ENCODE measurements at places on chromosomes 2 and 18. TPM values are rescaled to one million over a fixed set of nuclear protein-coding genes. Genes with fewer than 3 reads are reported as not detected.

SH3BP4 gene
- total RNA-seq: 7.6 TPM

HOXD13 gene
- not detected for total RNA-seq

DNA sequence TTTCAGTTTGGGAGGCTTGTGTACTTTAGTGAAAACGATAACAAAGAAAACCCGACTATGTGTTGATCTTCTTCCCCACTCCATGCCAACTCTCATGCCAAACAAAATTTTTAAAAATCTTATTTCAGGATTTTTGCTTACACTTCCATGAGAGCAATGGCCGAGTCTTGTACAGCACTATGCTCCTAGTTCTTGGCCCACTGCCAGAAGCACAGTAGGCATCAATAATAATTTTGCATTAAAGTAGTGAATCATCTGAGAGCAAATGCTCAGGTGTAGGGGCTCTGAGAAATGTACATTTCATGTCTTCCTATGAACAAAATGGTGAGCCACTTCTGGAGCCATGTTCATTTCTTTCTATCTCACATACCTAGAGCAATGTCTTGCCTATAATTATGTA lies 62.2 kb downstream of the MAP3K19 start:
- no peak for DNase-seq

- DNase-seq: no peak
Measured at GRCh38 chr2:224837558-224837957, 121.4 kb upstream of the CCDC195 start.

DNA sequence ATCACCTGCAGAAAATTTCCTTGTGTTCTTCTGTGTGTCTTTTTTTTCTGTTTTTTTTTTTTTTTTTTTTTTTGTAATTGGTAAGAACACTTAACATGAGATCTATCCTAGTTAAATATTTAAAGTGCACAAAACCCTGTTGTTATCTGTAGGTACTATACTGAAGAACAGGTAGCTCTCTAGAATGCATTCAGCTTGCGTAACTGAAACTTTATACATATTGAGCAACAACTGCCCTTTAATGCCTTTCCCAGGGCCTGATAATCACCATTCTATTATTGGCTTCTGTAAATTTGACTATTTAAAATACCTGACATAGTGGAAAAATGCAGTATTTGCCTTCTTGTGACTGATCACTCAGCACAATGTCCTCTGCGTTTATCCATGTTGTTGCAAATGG lies 701.8 kb downstream of the SUCLG1 start:
- no peak for DNase-seq

DYNAP gene
- total RNA-seq: not detected

- DNase-seq: no peak
Measured at GRCh38 chr2:109508556-109508955, 105.2 kb downstream of the SEPTIN10 start.

GRCh38 chr18:55343396-55344073 lies 244.5 kb downstream of the TCF4 start:
- no peak for DNase-seq

DNA sequence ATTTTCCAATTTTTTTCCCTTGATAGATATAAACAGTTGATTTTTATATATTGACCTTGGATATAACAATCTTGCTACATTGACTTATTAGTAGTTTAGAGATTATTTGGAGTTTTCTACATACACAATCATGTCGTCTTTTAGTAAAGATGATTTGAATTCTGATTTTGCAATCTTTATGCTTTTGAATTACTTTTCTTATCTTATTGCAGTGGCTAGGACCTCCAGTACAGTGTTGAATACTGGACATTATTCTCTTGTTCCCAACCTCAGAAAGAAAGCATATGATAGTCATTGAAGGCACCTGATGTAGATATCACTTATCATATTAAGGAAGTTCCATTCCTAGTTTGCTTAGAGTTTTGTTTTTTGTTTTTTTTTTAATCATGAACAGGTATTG lies 90.2 kb downstream of the RAB3GAP1 start:
- no peak for DNase-seq

CRYGD gene
- total RNA-seq: not detected

GRCh38 chr2:85213404-85213803 lies 80.2 kb downstream of the TCF7L1 start:
- DNase-seq: no peak

INO80C gene
- 21.1 TPM for total RNA-seq

GRCh38 chr2:31008561-31009114 lies 129.6 kb downstream of the GALNT14 start:
- DNase-seq: no peak

DNA sequence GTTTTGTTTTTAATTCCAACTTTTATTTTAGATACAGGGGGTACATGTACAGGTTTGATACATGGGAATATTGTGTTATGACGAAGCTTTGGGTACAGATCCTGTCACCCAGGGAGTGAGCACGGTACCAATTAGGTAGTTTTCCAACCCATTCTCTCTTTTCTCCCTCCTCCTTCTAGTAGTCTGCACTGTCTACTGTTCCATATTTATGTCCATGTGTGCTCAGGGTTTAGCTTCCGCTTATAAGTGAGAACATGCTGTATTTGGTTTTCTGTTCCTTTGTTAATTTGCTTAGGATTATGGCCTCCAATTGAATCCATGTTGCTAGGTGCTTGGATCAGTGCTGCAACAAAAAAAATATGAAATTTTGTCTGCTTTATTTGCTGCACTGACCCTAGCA lies 659.3 kb upstream of the TMEFF2 start:
- no peak for DNase-seq

SPATA3 gene
- total RNA-seq: not detected

GRCh38 chr2:96409081-96409819 lies 73.7 kb downstream of the NCAPH start:
- DNase-seq: no peak

DNA sequence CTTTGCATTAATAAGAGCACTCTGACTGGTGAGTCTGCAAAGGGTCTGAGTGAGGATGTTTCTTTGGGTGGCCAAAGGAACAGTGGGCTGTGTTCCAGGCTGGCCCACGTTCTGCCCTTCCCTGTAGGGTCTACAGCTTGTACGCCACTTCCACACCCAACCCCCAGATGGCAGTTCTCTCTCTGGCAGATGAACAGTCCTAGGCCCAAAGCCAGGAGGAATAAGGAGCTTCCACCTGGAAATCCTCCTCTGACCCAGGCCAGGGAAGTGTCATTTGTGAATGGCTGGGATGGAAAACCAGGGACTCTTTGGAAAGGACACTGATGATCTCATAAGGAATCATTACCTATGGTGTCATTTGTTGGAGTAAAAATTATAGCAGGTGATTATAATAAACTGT lies 6.6 kb downstream of the OTOF start:
- DNase-seq: no peak

DNA sequence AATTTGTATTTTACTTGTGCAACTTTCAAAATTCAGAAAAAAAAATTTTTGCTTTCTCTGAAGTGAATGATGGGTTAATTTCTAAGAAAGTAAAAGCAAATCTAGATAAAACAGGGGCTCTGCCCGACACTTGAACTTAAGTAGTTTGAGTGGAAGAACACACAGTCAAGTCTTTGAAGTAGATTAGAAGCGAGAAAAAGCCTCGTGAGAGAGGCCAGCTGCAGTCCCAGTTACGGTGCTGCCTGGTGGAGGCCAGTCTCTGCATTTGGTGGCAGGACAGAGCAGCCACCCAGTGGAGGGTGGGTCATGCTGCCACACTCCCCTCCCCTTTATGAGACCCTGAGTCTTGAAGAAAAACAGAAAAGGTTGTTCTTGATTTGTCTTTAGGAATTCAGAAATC lies 81.8 kb downstream of the INPP5D start:
- no peak for DNase-seq

DNA sequence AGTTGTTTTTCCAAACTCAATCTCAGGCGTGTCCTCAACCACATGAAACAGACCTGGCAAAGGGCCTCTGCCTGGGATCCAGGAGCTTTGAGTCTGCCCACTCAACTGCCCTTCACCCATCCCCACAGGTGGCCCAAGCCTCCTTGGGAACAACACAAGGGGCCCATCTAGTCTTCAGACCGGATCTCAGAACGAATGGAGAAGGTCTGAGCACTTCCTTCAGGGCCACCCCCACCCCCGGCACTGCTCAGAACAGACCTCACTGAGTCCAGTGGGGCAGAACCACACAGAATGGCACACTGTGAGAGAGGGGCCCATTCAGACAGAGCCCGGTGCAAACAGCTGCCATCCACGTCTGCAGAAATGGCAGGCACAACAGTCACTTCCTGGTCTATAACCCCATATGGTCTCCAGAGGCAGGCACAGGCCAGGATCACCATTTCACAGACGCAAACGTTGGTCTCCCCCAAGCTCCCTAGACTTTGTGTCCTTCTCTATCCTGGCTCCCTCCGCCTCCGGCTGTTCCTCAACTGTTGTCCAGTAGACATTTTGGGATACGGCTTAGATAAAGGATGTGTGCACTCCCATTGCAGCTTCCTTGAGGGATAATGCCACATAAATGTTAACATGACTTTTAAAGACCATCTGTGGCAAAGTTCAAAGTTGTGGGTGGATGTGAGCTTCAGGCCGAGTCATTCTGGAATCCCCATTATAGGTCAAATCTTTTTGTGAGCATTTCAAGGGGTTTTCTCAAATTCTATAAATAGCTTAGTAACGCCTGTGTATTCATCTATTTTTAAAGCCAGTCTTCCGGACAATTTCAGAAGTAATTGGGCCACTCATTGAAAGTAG lies 149.7 kb downstream of the SMAD7 start:
- no peak for DNase-seq

CCDC102B gene
- total RNA-seq: 2.4 TPM

KIF5C gene
- total RNA-seq: 0.22 TPM

DNA sequence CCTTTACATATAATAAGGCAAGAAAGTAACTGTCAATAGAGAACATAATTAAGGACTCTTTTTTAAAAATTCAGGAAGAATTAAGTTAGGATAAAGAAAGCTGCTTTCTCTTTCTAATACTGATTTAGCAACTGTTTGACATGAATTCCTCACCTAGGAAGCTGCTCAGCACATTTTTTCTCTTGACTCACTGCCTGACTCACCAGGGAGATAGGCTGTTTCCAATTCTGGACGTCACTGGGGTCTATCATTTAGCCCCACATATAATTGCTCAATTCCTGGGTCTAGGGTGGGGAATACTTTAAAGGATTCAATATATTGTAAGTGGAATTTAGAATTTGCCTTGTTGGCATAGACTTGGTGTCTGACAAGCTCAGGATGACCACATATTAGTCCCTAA lies 50.8 kb upstream of the UGP2 start:
- DNase-seq: no peak
